ENCODE measurements at places on chromosomes 1 and 21. TPM values are rescaled to one million over a fixed set of nuclear protein-coding genes. Genes with fewer than 3 reads are reported as not detected.

SH3BGR gene
- total RNA-seq: 42.0 TPM

DNA sequence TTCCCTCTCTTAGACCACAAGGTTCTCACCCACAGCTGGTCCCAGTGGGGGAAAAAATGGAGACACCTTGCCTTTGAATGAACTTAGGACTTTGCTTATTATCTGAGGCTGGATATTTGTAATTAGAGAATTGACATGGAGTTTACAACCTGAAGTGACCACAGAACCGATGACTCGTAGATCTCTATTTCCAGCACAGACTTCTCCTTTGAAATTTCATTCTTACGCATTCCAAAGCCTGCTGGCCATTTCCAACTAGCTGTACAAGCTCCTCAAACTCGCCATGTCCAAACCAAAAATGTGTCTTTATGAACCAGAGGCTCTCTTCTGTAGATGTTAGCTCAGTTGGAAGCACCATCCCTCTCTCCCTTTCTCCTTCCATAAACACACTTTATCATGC, 12.0 kb downstream of the RAB7B start:
- DNase-seq: no peak

GRCh38 chr1:179848233-179848632, 29.4 kb downstream of the TOR1AIP2 start:
- DNase-seq: no peak

GRCh38 chr1:237293804-237294203, 251.8 kb downstream of the RYR2 start:
- no peak for DNase-seq

TAS1R3 gene
- 0.32 TPM for total RNA-seq

- no peak for DNase-seq
These were observed 15.1 kb upstream of the PDE9A start for GRCh38 chr21:42638266-42638863.

IL19 gene
- total RNA-seq: 0.60 TPM

COL8A2 gene
- 4.2 TPM for total RNA-seq

DNA sequence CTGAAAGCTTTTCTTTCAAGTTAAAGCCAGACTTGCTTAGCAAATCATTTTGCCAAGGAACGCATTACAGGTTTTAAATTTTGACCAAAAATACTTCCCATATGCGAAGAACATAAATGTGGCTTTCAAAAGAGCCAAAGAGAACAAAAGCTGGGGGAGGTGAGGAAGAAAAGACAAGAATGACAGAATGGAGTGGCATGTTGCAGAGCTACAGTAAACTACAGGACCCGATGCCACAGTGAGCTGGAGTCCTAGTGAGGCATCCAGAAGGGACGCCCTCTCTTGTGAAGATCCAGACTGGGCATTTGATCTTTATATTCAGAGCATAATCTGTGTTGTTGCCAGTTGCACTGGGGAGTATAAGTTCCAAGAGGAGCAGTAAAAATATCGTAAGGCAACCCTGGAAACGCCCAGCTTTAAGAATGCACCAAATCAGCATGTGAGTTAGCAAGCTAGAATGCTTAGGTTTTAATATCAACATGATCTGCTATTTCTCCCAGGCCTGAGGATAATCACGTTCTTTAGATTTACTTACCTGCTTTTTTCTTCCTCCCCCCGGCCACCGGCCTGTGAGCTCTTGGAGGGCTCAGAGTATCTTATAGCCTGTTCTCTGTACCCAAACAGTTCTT, 48.4 kb upstream of the HOOK1 start:
- no peak for DNase-seq

GRCh38 chr1:19033926-19034680, 77.6 kb upstream of the IFFO2 start:
- DNase-seq: no peak

S1PR1 gene
- total RNA-seq: 116 TPM

DNA sequence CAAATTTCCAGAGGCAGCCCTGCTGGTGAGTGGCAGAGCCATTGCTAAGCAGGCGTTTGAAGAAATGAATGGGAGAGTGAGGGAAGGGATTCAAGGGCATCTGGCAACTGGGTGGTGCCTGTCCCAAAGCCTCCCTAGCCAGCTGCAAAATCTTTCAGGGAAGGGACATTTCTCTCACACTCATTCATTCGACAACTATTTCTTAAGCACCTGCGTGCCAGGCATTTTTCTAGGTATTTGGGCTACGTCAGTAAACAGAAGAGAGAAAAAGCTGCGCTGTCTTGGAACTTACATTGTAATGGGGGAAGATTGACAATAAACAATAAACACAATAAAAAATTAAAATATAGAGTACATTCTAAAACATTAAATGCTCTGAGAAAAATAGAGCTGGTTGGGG, 301.9 kb upstream of the USP24 start:
- no peak for DNase-seq

NTNG1 gene
- total RNA-seq: 28.5 TPM

UMODL1 gene
- not detected for total RNA-seq

- no peak for DNase-seq
These were observed 37.0 kb downstream of the LRIG2 start for GRCh38 chr1:113109908-113110554.

COL11A1 gene
- total RNA-seq: 1.7 TPM

All from omental fat pad (tissue), 4 donors.